ENCODE measurements at places on chromosomes 4 and X.

GRCh38 chr4:63583561-63583960, 825.7 kb downstream of the TECRL start:
- no peak for DNase-seq

DNA sequence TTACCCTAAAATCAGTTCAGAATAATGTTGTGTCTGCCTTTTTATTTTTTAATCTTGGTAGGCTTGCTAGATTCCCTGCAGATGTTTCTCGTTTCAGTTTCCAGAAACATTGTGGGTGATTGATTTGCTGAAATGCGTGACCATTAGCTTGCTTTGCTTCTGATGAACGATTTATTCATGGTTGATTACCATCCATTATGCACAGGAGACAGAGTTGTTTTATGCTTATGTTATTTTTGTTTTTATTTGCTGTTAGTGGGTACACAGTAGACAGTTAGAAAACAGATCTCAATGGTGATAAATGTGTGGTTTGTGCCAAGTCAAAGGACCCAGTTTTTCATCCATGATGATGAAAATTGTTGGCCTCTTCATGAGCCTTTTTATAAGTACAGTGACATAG, 455.6 kb upstream of the BOD1L1 start:
- DNase-seq = no peak

- DNase-seq = no peak
Observed at GRCh38 chrX:65690057-65690855, 22.8 kb downstream of the MSN start.

GRCh38 chr4:140980426-140981200, 152.7 kb downstream of the RNF150 start:
- no peak for DNase-seq

DNA sequence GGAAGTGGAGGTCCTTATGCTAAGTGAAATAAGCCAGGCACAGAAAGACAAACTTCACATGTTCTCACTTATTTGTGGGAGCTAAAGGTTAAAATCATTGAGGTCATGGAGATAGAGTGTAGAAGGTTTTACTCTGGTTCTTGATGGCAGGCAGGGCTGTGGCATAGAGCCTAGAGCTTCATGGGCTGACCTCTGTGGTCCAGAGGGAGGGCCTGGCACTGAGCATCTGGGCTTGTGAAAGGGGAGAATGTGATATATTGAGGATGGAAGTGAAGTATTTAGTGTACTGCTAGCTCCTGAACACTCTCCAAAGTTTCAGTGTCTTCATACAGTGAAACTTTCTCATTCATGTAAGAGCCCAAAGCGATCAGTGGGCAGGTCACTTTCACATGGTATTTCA, 71.3 kb upstream of the ANXA3 start:
- no peak for DNase-seq

DNA sequence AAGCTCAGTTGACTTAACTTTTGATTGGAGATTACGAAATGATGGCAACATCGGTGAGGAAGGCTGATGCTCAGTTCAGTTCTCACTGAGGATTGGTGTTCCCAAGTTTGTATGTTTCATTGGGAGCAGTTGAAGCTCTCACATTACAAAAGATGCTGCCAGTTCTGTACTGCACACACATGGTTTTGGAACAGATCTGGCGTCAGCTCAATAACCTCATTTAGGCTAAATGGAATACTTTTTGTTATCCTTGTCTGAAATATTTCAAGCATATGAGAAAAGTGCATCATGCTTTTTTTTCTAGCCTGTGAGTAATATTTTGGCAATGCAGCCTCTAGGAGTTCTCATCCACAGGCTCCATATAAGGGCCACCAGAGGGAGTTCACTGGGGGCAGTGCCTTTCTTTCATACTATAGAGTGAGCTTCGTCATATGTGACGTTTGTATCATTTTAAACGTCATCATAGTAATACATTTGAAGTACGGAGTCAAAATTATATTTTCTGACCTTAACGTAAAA, 4.1 kb downstream of the ENPEP start:
- no peak for DNase-seq

GRCh38 chrX:50430917-50431575, 39.6 kb downstream of the DGKK start:
- no peak for DNase-seq

DNA sequence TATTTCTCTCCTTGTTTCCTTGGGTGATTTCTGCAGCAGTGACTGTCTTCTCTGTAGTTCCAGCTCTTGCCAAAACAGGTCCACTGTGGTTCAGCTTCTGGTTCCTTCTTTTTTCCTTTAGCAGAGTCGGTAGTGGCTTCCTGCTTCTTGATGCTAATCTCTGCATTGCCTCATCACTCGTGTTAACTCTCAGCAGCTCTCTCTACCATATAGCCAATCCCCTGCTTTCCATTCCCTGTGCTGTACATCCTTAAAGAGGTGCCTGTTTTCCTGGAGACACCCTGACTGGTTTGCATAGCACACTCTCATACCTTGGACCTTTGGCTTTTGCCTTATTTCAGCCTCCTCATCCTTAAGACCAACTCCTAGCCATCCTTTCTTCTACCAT, 191.2 kb upstream of the LNX1 start:
- no peak for DNase-seq

DNA sequence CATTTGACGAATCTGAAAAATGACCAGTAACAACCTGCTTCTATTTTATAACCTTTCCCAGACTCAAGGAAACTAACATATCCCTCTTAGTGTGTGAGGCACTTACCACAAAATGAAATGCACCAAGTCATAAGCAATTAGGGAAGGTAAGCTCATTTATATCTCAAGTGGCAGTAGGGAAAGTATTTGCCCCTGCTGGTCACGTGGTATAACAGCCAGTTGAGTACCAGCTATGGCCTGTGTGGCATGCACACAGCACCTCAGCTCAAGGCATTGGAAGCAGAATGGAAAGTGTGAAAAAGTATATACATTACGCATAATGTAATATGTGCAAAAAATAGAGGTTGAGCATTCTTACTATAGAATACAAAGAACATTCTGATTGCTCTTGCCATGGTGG, 178.3 kb upstream of the GYPA start:
- no peak for DNase-seq

DNA sequence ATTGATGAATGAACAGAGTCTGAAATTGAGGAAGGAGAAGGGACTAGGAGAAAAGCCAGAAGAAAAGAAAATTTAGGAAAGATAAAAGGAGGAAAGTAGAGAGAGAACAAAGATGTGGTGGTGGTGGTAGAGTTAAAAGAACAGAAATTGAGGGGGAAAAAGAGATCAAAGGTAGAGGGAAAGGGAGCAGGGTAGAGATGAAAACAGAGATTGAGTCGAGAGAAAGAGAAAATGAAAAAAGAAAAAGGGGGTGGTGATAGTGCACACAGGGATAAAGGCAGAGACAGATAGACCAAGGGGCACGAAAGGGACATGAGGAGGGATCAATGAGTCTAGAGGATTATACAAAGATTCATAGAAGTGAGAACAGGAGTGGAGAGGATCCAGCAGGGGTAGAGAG, 3.9 kb downstream of the ALAS2 start:
- no peak for DNase-seq

DNA sequence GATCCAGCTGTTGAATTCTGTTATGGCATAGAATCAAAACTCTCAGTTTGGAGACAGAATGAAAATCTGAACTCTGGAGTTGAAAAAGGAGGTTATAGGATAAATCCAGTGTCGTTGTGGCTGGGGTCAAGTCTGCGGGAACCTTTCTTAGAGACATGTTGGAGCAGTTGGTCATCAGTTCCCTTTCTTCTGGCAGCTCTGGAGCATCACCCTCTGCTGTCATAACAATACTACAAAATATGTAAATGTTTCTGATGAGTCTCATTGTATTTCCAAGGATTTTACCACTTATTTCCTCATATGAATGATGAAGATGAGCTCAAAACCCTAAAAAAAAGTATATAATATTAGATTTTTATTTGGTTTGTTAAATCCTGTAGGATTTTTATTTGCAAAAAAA, 7.5 kb downstream of the TLR10 start:
- DNase-seq = no peak

GRCh38 chr4:141497627-141498026, 138.8 kb upstream of the IL15 start:
- DNase-seq = no peak

DNA sequence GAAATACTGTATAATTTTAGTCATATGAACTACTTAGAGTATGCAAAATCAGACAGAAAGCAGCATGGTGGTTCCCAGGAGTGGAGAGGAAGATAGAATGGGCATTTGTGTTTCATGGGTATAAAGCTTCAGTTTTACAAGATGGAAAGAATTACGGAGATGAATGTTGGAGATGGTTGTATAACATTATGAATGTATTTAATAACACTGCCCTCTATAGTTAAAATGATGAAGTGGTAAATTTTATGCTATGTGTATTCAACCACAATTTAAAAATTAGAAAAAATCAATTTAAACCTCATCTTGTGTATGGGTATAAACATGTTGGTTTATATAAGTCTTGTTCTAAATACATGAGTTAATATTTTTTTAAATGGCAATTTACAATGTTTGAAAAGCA, 521.1 kb downstream of the FSTL5 start:
- no peak for DNase-seq

Data from esophagus squamous epithelium (tissue), 5 donors.